NCI-H2171 treated with DMSO at 0.1 percent for 48 hours (cell line): ENCODE measurements at places on chromosomes 6 and 20.
A peak's percentile ranks its signal among the peaks of the same experiment; 100 is the strongest.

DNA sequence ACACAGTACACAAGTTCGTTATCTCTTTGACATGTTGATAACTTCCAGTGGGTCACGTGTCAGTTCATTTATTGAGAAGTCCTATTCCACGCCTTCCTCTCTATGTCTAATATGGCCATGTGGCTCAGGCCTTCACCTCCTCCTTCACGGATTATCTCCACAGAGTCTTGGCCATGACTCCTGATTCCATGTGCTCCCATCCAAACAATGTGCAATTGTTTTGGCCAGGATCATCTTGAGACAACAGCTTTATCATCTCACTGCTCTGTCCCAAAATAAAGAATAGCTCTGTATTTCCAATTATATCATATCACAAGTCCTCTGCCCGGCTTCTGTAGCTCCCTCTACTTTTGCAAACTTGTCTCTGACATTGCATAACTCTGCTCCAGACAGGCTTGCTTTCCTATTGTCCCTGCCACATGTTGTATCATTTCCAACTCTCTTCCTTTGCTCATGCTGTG lies 11.1 kb upstream of the TXNDC5 start:
- no peak for DNase-seq

DNA sequence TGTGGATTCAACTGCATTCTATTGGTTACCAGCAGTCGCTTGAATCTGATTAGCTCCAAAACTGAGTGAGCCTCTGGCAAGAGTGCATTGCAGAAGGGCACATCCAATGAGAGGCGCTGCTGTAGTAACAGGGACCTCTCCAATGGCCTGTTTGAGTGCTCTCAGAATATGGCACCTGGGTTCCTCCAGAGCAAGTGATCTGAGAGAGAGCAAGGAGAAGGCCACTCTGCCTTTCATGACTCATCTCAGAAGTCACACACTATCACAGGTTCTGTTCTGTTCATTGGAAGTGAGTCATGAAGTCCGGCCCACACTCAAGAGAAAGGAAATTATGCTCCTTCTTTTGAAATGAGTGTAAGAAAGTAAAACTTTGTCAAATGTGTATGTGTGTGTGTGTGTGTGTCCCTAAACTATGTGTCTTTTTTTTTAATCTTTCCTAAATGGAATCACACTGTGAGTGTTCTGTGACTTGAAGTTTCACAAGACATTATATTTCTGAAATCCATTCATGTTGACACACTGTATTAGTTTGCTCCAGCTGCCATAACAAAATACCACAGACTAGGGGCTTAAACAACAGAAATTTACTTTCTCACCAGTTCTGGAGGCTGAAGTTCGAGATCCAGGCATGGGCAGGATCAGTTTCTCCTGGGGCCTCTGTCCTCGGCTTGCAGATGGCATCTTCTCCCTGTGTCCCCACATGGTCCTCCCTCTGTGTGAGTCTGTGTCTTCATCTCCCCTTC lies 138.3 kb upstream of the CDYL start:
- no peak for DNase-seq

DNA sequence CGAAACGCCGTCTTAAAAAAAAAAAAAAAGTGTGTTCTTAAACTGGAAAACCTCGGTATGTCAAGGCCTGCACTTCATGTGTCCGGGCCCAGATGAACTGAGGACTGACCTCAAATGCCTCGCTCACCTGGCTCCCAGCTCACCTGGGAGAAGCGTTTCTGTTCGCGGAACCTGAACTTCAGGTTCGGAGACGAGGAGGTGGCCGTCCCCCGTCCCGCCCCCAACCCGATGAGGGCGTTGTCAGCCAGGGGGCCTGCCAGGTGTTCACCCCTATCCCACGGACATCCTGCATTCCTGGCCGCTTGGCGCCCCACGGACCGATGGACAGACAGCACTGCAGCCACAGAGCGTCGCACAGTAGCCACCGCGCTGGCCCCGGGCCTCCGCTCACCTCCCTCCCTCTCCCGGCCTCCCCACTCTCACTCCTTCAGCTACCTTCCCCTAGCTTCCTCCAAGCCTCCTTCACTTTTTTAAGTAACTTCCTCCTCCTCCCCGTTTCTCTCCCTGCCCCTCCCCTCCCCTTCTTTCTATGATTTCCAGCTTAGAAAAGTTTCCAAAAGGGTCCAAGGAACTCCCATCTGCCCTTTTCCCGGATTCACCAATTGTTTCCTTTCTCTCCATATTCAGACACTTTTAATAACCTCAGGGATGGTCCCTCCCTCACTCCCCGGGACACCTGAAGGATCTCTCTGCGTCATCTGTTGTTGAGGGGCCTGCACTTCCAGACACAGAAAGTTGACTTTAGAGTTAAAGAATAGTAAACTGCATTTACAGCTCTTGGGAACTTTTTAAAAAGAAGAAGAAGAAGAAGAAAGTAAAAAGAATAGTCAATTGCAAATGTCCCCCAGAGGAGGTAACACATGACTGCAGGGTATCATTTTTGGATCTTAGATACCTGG lies 22.7 kb upstream of the MCM3 start:
- DNase-seq: no peak

DNA sequence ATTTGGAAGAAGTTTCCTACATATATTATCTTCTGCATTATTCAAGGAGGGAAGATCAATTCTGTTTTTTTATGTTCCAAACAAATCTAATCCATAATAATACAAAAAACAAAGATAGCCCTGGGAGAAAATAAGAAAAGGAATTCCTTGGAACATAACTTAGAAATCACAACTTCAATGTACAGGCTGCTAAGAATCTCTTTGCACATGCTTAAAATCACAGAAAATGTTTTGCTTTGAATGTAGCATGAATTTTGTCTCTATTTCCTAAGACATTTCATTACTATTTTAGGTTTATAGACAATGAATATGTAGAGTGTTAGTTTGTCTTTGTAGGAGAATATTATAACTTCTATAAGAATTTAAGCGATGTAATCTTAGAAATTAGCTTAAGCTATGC lies 700.1 kb downstream of the RNF144B start:
- no peak for DNase-seq

- no peak for DNase-seq
These were observed 7.4 kb downstream of the SLC22A1 start for GRCh38 chr6:160128879-160129516.

- no peak for DNase-seq
These were observed 13.3 kb upstream of the DST start for GRCh38 chr6:56655996-56656395.

DNA sequence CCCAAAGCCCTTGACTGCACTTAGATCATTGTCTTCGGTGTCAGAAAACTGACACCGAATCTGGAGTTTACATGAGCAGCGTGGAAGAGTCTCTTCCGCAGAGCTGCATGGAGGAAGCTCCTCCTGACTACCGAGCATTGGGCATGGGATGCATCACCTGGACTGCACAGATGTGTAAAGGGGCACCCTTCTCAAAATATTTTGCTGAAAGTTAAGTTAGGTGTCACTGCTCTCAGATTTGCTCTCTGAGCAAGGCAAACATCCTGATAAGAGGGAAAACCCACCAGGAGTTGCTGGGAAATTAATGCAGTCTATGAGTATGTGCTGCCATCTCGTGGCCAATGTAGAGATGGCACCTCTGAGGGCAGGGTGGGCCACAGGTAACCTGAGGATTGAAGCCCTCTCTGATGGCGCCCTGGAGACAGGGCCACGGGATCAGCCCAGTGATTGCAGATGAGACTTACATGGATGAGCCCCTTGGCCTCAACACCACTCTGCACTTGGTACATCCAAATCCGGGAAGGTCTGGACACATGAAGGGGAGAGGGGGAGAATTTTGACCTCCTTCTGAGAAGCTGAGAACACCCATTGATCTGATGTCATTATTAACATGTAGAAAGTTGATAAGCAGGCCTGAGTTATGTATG lies 129.9 kb downstream of the LPA start:
- DNase-seq: peak; percentile 4

- no peak for DNase-seq
These were observed 632 bp downstream of the LIN28B start for GRCh38 chr6:104957301-104958177.

DNA sequence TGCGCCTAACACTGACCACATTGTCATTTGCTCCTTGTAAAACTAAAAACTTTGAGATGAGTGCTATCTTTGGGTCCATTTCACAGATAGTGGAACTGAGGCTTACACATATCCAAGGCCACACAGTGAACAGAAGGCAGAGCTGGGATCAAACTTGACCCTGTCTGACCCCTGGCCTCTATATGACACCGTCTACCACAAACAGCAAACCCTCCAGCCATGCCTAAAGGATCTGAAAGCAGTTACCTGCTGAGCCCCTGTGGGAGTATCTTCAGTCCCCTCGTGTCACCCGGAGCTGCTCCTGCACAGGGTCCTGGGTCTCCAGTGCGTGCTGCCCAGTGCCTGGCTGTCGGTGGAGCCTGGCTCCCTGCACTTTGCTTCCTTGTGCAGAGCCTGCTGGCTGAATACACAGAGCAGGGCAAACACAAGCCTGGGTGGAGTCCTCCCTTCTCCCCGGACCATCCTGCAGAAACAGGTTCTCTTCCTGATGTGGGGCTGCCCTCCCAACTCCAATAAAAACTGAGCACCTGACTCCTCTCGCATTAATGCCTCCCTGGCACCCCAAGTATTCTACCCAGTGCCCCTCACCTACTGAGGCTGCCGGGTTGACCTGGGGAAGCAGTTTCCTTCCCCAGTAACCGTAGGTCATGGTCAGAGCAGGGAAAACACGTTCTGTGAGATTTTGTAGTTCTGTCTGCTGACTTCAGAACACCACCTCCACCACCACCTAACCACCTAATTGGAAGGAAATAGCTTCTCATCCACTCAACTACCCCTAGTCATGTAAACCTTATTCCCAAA lies at the start of gene BCAS1:
BCAS1 (minus strand) TSS at position 408 of the 801 bp plus-strand sequence. CDS start 11,876 bp downstream, outside the sequence.
- DNase-seq: no peak

DNA sequence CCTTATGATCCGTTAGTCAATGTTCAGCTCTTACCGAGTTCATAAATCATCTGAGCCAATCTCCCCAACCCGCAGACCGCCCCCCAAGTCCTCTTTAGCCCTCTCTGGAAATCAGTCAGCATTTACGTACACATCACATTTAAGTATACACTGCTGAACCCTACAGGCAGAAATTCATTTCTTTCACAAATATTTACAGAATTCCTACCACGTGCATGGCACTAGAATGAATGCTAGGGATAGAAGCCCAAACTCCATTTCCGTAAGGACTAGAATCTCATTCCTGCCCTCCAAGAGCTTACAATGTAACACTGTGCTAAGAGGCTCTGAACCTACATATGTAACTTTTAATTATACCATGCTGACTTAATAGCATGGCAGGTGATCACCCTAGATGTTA lies 1.8 kb downstream of the OSER1 start:
- no peak for DNase-seq

- DNase-seq: no peak
These were observed 192.7 kb downstream of the ARHGAP18 start for GRCh38 chr6:129517288-129517687.

GRCh38 chr6:17054647-17055046 lies 47.2 kb upstream of the STMND1 start:
- no peak for DNase-seq

GRCh38 chr6:3237761-3238662 lies 10.6 kb upstream of the TUBB2B start:
- no peak for DNase-seq

DNA sequence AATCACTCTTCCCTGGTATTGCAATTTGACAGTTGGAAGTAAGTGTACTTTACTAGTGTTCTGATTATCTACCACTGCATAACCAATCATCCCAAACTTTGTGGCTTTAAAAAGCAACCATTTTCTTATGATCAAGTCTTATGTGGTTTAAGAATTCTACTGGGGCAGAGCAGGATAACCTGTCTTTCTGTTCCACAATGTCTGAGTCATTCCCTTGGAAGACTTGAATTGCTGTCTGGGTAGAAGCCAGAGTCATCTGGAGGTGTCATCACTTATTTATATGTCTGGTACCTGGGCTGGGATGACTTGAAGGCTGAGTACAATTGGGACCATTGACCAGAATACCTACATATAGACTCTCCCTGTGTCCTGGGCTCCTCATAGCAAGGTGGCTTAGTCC lies 644.3 kb downstream of the HDGFL1 start:
- no peak for DNase-seq

DNA sequence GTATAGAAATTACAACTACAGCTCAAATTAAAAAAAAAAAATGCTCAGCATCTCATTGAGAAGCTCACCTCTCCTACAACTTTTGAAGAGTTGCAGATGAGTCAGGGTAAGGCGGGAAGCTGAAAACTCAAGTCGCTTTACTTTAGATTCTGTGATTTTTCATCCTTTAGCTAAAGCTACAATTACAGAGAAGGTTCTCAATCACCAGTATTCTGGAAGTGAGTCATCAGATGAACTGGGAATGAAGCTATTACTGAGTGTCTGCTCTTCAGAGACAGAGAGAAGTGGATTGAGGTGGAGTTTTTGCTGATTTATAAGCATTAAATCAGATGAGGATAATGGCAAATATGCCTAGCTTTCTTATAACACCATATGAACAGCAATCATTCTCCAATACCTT lies 91.9 kb downstream of the TFAP2A start:
- no peak for DNase-seq

DNA sequence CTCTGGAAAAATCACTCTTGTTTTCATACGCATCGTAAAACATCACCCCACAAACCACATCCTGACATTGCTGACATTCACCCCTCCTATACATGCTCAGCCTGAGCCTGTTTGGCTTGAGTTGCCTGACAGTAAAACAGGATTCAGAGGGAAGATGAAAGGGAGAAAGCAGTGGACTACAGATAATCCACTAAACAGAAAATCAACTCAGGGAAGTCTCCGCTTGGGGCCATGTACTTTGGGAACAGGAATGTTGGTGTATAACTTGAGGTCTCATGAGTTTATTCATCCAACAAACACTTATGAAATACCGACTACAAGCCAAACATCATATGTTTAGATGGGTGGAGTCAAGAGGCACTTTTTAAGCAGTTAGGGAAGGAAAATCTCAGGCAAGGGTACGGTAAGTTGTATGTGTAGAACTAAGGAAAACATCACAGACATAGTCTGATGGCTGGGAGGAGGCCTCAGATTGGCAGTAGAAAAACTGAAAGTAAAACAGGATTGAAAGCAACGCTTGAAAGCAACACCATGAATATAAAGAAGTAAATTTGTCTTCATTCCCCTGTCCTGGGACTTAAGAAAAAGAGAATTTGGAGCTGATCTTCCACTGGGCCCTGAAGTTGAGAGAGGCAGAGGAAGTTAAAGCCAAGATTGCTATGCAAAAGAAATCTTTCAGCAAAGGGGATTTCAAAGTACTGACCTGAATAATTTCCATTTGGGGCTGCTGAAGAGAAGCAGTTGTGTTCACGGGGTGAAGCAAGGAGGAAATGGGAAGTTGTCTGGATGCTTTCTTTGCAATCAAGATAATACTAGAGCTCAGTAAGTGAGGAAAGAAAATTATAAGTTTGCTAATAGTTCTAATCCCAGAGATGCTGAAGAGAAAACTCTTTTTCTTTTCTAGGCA lies 28.8 kb downstream of the PDE7B start:
- DNase-seq: no peak

- no peak for DNase-seq
These were observed 829.4 kb downstream of the EPHA7 start for GRCh38 chr6:92589996-92590395.

DNA sequence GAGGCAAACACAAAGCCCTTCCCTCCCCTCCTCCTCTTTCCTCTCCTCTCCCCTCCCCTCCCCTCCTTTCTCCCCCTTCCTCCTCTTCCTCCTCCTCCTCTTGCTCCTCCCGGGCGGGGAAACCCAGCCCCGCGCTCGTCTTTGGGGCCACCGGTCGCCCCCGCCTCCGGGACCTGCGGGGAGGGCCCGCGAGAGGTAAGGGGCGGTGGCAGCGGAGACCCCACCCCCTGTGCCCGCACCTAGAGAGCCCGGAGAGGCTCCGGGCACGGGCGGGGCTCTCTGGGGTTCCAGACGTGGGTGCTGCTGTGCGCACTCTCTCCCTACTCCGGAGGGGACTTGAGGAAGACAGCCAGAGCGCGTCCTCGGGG lies at the start of gene RIN2:
RIN2 (plus strand) TSS at position 126 of the 368 bp plus-strand sequence. CDS start 131,344 bp downstream, outside the sequence.
- DNase-seq: peak; percentile 98

- DNase-seq: no peak
These were observed 24.0 kb downstream of the SDCBP2 start for GRCh38 chr20:1304710-1305515.
